GM23248 (cell line): ENCODE measurements at places on chromosomes 1 and 21. TPM values are rescaled to one million over a fixed set of nuclear protein-coding genes. Genes with fewer than 3 reads are reported as not detected.

GRCh38 chr1:183454377-183454776 lies 17.9 kb upstream of the SMG7 start:
- no peak overlapping the region for H3K4me3 ChIP-seq
- peak; percentile 45 for DNase-seq
- H3K36me3 ChIP-seq, result no peaks in the 10 kb centered on the region
- no peak overlapping the region for H3K27ac ChIP-seq
- H3K4me1 ChIP-seq, result no peaks in the 10 kb centered on the region

DNA sequence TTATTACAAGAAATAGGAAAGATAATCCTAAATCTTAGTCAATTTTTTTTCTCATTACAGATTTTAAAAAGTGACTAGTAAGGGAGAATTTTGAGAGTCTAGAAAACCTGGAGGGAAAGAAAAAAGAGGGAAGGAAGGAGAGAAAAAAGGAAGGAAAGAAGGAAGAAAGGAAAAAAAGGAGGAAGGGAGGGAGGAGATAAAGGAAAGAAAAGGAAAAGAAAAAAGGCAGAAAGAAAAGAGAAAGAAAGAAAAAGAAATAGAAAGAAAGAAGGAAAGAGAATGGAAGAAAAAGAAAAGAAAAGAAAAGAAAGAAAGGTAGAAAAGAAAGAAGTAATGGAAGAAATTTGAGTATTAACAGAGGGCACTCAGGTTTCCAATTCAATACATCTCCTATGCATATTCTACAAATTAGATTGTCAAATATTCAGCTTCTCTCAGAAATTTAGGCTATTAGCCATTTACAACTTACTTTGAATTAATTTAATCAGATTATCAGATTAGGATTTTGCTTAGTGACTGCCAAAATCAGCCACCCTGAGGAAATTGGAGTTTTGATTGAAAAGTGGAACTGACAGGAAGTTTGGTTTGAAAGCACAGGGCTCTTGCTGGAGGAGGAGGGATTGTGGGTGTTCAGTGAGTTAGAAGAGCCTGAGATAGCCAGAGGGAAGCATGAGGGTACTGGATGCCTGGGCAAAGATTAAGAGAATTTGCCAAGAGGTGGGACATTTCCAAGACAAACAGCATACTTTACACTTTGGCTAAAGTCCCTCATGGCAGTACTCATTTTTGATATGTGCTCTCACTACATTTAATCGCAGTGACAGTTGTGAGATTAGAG lies 677.8 kb downstream of the USP25 start:
- no peak overlapping the region for H3K4me3 ChIP-seq
- peaks cover 9% of the 10 kb centered on the region for H3K4me1 ChIP-seq
- no peaks in the 10 kb centered on the region for H3K27me3 ChIP-seq
- H3K36me3 ChIP-seq, result no peaks in the 10 kb centered on the region
- H3K27ac ChIP-seq, result no peak overlapping the region

GRCh38 chr1:158295791-158296190 lies 6.1 kb downstream of the CD1C start:
- no peaks in the 10 kb centered on the region for H3K4me1 ChIP-seq
- H3K4me3 ChIP-seq, result no peak overlapping the region
- no peaks in the 10 kb centered on the region for H3K36me3 ChIP-seq
- DNase-seq, result no peak
- no peak overlapping the region for H3K27ac ChIP-seq
- no peaks in the 10 kb centered on the region for H3K27me3 ChIP-seq

DNA sequence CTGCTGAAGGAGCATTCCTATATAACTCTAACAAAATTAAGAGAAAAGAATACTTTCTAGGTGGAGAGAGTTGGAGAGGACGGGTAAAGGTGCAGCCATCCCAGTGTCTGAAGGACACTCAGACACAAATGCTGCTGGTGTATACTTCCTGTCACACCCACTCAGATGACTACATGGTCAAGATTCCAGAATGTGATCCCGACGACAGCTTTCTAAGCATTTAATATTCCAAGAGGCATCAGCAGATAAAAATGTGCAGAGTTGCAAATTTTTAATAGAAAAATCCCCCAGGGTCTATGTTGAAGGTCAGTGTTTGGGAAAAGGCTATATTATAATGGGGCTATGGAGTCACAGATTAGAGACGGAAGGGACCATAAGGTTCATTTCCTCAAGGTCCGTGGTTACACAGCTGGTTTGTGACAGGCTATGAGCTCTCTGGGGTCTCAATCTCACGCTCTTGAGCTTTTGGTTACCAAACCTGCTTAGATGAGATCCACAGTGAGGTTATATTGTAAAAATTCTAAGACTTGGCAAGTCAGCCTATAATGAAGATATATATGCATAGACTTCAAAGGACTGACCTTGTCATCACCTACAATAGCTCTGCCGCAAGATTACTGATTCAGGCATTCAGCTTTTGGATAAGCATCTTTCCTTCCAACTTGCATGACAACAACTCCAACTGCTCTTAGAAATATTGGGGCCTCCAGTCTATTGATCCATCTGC lies 35.1 kb downstream of the ZNF281 start:
- H3K27me3 ChIP-seq, result no peaks in the 10 kb centered on the region
- peak overlapping the region; percentile 11 for H3K4me3 ChIP-seq
- H3K27ac ChIP-seq, result peak overlapping the region; percentile 26
- peaks cover 65% of the 10 kb centered on the region for H3K4me1 ChIP-seq
- DNase-seq, result peak; percentile 73

GRCh38 chr1:61322769-61323168 lies 240.4 kb downstream of the NFIA start:
- H3K4me3 ChIP-seq, result no peak overlapping the region
- no peaks in the 10 kb centered on the region for H3K27me3 ChIP-seq
- no peak overlapping the region for H3K27ac ChIP-seq
- H3K36me3 ChIP-seq, result no peaks in the 10 kb centered on the region

GRCh38 chr1:211933946-211934714 lies 101.2 kb downstream of the INTS7 start:
- no peaks in the 10 kb centered on the region for H3K27me3 ChIP-seq
- no peaks in the 10 kb centered on the region for H3K4me1 ChIP-seq
- no peak overlapping the region for H3K27ac ChIP-seq
- DNase-seq, result no peak
- no peak overlapping the region for H3K4me3 ChIP-seq

- H3K27me3 ChIP-seq, result no peaks in the 10 kb centered on the region
- H3K4me3 ChIP-seq, result no peak overlapping the region
- no peak overlapping the region for H3K27ac ChIP-seq
Measured at GRCh38 chr1:230350208-230350921, 75.8 kb downstream of the PGBD5 start.

- no peak overlapping the region for H3K27ac ChIP-seq
- no peak for DNase-seq
- no peaks in the 10 kb centered on the region for H3K36me3 ChIP-seq
- peaks cover 29% of the 10 kb centered on the region for H3K4me1 ChIP-seq
- H3K27me3 ChIP-seq, result no peaks in the 10 kb centered on the region
Measured at GRCh38 chr1:16112596-16113555, 39.4 kb upstream of the FAM131C start.

- no peaks in the 10 kb centered on the region for H3K4me1 ChIP-seq
- DNase-seq, result no peak
- no peak overlapping the region for H3K27ac ChIP-seq
- no peaks in the 10 kb centered on the region for H3K36me3 ChIP-seq
- no peak overlapping the region for H3K4me3 ChIP-seq
Measured at GRCh38 chr1:238439511-238439910, 548.8 kb upstream of the ZP4 start.

DNA sequence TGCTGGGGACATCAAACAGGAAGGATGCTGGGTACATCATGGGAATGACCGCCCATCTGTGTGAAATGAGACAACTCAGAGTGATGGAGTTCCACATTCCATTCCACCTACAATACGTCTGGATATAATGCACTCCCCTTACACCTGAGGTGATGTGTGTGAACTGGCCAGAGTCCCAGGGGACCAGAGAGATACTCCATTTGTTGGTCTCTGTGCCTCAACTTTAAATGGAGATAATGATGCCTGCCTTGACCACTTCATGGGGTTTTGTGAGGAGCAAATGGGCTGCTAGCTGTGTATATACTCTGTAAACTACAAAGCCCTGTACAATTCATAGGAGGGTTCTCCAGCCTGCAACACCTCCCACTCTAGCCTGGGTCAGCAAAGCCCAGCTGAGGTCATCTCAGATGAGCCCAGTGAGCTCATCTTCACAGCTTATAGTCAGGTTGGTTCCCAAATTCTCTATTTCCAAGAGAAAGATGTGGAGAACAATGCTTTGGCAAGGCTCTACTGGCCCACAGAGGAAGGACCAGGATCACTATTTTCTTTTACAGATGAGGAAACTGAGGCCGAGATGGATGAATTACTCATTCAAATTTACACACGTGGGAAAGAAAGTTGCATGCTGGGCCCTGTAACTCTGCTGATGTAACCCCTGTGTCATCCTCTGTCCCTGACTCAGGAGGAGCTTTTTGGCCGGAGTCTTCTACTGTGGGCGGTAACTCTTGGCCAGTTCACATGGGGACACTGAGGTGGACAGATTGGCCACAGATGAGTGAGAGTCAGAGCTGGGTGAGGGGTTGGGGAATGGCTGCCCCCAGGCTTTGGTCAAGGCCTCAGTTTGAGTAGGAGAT lies 105.6 kb upstream of the GCLM start:
- DNase-seq, result peak; percentile 90
- H3K4me1 ChIP-seq, result peaks cover 27% of the 10 kb centered on the region
- no peak overlapping the region for H3K4me3 ChIP-seq
- H3K27ac ChIP-seq, result peak overlapping the region; percentile 52
- no peaks in the 10 kb centered on the region for H3K27me3 ChIP-seq
- H3K36me3 ChIP-seq, result no peaks in the 10 kb centered on the region

DNA sequence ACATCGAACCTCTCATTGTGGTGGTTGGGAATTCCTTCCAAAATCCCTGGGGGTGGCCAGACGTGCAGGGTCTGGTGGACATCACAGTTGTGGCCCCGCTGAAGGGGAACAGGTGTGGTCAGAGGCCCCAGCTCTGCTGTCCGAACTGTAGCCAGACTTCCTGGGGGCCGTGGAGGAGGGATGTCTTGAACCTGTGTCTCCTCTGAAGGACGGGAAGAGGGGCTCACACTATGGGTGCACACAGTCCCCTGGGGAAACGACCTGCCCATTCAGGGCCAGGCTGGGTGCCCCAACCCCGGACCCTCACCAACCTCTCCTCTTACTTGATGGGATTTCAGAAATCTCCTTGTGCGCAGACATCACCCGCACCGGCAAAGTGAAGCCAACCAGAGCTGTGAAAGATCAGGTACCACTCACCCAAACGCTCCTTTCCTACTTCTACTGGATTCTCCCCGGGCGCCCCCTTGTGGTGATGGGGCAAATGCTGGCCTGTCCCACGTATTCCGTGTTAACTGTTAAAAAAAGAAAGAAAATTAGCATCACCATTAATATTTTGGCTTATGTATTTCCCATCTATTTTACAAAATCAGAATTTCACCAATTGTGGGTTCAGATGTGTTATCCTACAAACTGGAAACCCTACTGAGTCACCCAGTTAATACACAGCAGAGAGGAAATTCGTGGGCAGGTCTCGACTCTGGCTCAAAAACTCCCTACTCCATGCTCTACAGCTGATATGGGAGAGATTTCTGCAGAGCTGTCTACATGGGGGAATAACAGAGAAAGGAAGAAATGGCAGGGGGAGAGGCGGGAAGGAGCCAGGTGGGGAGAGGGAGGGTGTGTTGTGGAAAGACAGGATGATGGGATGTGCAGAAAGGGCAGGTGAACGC lies 28.1 kb downstream of the PADI4 start:
- no peak overlapping the region for H3K4me3 ChIP-seq
- peak; percentile 78 for DNase-seq
- H3K27me3 ChIP-seq, result peaks cover 9% of the 10 kb centered on the region; the same call in 1 of the 2 replicates
- H3K36me3 ChIP-seq, result no peaks in the 10 kb centered on the region

DNA sequence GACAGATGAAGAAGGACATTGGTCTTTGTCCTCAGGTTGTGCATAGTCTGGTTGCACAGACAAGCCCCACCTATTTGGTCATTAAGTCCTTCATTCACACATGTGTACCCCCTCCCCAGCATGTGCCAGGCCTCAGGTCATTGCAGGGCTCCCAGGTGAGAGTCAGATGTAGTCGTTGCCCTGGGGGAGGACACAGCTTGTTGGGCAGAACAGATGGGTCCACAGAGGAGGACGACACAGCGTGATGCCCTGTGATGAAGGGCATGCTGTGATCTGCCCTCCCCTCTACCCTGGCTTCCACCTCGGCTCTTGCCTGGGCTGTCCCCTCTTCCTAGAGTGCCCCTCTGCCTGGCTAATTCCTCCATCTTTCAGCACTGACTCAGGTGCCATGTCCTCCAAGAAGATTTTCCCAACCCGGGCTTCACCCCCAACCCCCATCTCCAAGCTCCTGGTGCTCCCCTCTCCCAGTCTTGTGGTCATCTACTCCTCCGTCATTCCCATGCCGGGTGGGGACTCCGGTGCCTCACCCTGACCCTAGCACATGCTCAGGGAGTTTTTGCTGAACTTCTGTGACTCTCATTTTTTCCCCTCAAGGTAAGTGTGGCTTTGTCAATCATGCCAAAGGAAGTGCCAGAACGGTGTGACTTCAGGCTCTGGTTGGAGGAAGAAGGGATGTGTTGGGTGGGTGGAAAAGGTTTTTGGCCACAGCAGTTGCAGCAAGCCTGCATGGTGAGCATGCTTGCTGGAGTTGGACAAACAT lies 220.5 kb downstream of the FOXD2 start:
- no peak overlapping the region for H3K27ac ChIP-seq
- H3K4me1 ChIP-seq, result no peaks in the 10 kb centered on the region
- no peaks in the 10 kb centered on the region for H3K36me3 ChIP-seq
- H3K27me3 ChIP-seq, result peaks cover 14% of the 10 kb centered on the region; the same call in 1 of the 2 replicates

DNA sequence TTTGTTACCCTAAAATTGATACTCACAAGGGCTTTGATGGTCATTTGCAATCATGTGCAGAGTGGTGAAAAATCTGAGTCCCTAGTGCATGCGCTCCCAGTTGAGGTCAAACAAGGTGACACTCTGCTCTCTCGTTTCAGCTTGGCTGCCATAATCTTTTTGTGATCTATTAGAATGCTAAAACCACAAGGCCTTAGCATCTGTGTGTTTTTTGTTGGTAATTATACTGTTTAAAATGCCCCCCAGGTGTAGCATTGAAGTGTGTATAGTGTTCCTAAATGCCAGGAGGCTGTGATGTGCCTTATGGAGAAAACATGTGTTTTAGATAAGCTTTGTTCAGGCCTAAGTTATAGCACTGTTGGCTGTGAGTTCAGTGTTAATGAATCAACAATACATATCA lies 89.3 kb downstream of the PLD5 start:
- no peaks in the 10 kb centered on the region for H3K27me3 ChIP-seq
- H3K4me3 ChIP-seq, result no peak overlapping the region
- H3K4me1 ChIP-seq, result no peaks in the 10 kb centered on the region
- H3K36me3 ChIP-seq, result no peaks in the 10 kb centered on the region
- DNase-seq, result no peak
- no peak overlapping the region for H3K27ac ChIP-seq

GRCh38 chr1:116335850-116336624 lies 37.0 kb upstream of the ATP1A1 start:
- H3K4me1 ChIP-seq, result no peaks in the 10 kb centered on the region
- DNase-seq, result no peak
- H3K27ac ChIP-seq, result no peak overlapping the region
- H3K4me3 ChIP-seq, result no peak overlapping the region
- no peaks in the 10 kb centered on the region for H3K36me3 ChIP-seq
- H3K27me3 ChIP-seq, result no peaks in the 10 kb centered on the region

KCNK2 gene
- 133 and 145 TPM in 2 replicates for total RNA-seq

LCE3D gene
- total RNA-seq, result 0.51 TPM in 1 of 2 replicates, not detected in the other

GJA9 gene
- 0.11 TPM in 1 of 2 replicates, not detected in the other for total RNA-seq

HNRNPCL4 gene
- total RNA-seq, result not detected in 2 replicates

SH3D21 gene
- total RNA-seq, result 5.6 and 14.4 TPM in 2 replicates

KRTAP8-1 gene
- total RNA-seq, result not detected in 2 replicates

PLCH2 gene
- 0.13 TPM in 1 of 2 replicates, not detected in the other for total RNA-seq

FAM78B gene
- total RNA-seq, result 0.43 TPM in 1 of 2 replicates, not detected in the other

DNAJC28 gene
- total RNA-seq, result 0.38 and 2.4 TPM in 2 replicates

TEKT2 gene
- not detected in 2 replicates for total RNA-seq

ICOSLG gene
- under 0.01 and 0.25 TPM in 2 replicates for total RNA-seq

ADGRL4 gene
- 10.6 and 13.2 TPM in 2 replicates for total RNA-seq
